Retina (tissue), 1 donor: ENCODE measurements at places on chromosomes 7 and 10.

DNA sequence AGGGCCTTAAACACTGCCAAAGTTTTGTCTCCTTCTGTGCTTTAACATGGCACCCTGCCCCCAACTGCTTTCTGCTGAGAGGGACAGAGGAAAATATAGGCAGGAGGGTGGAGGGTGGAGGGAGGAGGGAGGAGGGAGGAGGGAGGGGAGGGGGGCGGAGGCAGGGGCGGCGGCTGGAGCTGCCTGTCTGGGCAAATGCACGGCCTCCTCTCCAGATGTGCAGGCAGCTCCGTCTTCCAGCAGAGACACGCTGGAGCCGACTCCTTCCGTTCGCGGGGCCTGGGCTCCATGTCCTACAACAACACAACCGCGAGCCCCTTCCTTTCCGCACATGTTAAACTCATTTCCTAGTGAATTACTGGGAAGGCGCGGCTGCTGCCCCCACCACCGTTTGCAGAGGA is 14.2 kb downstream of the EBF3 start:
- DNase-seq = no peak

DNA sequence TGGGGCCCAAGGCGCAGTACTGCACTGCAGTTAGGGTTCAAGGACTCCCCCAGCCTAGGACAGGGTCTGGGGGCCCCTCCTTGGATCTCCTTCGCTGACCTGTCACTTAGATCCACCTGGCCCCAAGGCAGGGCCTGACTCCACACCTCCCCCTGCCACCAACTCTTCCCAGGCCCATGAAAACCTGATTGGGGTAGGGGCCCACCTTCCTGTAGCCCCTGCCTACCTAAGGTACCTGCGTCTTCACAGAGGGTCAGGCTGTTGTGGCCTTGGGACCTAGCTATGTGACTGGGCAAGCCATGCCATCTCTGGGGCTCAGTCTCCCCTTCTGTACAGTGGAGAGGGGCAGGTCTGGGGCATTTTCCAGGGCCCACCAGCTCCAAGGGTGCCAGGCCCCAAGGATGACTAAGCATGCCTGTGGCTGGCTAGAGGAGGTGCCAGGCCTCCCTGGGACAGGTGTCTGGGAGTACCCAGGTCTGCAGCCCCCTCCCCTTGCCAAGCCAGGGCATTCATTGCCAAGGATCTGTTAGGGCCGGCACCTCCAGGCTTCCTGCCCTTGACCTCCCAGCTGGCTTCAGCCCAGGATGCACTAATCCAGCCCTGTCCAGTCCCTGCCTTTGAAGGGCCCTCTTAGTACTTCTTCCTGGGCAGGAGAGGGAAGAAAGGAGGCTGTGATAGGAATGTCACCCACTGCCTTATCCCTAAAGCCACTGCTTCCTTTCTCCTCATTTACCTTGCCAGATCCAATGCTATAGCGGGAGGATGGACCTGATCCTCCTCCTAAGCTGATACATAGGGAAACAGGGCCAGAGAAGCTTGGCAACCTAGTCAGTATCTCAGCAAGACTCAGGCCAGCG is 1.3 kb downstream of the LIMK1 start:
- DNase-seq = no peak

DNA sequence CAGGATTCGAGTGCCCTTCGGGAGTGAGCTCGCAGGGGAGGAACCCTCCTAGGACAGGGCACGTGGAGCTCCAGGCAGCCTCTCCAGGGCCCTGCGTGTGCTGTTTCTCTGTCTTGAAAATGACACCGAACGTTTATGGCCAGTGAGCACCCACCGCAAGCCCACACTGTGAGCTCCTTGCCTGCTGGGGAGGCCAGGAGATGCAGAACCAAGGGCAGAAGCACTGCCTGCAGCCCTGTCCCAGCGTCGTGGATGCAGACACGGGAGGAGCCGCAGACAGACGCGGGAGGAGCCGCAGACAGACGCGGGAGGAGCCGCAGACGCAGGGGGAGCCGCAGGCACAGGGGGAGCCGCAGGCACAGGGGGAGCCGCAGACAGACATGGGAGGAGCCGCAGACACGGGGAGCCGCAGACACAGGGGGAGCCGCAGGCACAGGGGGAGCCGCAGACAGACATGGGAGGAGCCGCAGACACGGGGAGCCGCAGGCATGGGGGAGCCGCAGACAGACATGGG is 314.4 kb downstream of the PTPRN2 start:
- DNase-seq = no peak

GRCh38 chr10:99996671-99997648 is 12.8 kb downstream of the DNMBP start:
- no peak for DNase-seq

DNA sequence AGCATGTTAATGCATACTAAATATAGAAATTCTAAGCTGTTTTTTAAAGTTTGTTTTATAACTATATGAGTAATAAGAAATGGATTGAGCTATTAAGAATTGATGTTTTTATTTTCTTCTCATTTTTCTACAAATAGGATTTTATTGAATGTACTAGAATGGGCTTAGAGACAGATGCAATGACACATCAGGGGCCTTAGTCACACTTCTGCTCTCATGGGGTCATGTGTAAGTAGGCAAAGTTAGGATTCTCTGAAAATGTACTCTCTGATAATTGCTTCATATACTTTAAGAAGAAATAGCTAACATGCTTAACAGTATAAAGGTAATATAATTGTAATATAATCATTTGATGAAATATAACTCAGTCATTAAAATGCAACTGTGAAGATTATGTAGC is 154.6 kb downstream of the ZNF438 start:
- DNase-seq = no peak

- no peak for DNase-seq
Measured at GRCh38 chr7:55070271-55070743, 51.5 kb downstream of the EGFR start.

- DNase-seq = no peak
Measured at GRCh38 chr7:96792115-96792514, 82.5 kb upstream of the SEM1 start.

- DNase-seq = no peak
Measured at GRCh38 chr10:44242826-44243225, 142.1 kb downstream of the CXCL12 start.

- no peak for DNase-seq
Measured at GRCh38 chr10:44979281-44980191, 927 bp upstream of the DEPP1 start.

DNA sequence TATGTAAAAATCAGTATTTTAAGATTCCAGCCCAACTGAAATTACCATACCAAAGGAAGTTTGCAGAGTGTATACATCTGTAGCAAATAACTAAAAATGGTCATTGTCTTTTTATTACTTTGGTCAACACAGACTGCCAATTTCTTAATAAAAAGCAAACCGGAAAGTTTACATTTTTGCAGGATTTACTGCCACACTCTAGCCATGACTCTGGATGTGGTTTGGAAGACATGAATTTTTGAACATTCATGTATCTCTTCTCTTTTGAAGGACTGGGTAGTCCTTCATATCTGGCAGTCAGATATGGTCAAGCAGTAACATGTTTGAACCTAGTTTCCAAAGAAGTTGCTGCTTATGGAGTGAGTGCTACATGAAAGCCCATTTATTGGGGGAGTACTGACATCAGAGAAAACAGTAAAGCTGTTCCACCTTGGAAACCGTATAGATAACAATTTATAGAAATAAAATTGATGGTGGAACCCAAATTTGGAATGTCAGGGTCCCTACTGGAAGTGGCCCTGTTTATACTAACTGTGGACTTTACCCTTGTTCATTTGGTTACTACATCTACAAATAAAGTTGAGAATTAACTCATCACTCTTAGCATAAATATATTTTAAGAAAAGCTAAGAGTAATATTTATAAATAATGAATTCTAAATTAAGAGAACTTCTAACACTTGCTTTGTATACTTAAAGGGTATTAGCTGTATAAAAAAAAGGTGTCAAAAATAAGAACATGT is 84.6 kb downstream of the ZMYND11 start:
- DNase-seq = no peak

- DNase-seq = no peak
Measured at GRCh38 chr7:148419856-148420832, 170.4 kb upstream of the C7orf33 start.

GRCh38 chr10:78332012-78332411 is 298.3 kb downstream of the RPS24 start:
- DNase-seq = no peak

- no peak for DNase-seq
Measured at GRCh38 chr7:11313801-11314200, 340.1 kb downstream of the PHF14 start.

DNA sequence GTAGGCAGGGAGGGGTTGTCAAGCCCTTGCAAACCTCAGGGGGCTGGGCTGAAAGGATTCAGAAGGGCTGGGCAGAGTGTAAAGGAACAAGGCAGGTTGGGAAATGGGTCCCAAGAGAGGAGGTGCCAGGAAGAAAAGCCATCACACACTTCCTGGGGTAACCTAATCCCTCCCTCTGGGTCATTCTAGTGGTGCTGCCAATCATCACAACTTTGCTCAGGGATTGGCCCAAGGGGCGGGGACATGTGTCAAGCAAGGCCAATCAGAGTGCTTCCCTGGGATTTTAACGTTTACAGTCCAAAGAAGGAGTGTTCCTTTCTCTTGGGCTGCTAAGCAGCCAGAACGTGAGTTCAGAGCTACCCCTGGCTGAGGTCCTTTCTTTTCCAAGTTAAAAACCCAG is 57.1 kb upstream of the NPTX2 start:
- DNase-seq = no peak

DNA sequence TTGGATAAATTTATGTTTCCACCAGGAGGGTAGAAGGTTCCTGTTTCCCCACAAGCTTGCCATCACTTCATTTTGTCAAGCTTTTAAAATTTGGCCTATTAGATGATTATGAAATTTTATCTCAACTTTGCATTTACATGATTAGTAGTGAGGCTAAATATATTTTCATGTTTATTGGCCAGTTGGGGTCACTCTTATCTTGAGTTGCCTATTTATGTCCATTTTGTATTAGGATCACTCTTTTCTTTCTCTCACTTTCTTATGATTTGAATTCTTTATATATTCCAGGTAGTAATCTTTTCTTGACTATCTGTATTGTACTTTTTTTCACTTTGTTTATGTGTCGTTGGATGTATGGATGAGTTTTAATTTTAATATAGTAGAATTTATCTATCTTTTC is 218.6 kb upstream of the SLC26A5 start:
- no peak for DNase-seq

DNA sequence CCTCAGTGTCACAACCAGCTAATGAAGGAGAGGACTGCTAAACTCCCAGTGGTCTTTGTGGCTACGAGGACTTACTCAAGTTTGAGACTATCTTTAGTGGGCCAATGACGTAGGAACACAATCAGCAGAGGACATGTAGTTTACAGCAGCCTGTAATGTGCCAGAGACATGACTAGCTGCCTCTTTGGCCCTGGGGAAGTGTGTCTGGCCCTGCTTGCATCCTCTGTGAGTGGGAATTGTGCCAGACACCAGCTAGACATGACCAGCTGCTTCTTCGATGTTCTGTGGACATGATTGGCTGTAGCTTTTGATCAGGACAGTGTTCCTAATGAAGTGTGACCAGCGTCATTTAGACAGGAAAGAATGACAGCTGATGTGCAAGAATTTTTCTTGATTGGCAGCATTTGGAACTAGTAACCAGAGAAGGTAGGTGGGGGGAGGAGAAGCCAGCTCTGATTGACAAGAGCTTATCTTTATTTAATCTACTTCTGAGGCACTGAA is 141.7 kb downstream of the AUTS2 start:
- DNase-seq = peak; percentile 66

GRCh38 chr7:17952387-17952786 is 12.1 kb upstream of the SNX13 start:
- DNase-seq = no peak

DNA sequence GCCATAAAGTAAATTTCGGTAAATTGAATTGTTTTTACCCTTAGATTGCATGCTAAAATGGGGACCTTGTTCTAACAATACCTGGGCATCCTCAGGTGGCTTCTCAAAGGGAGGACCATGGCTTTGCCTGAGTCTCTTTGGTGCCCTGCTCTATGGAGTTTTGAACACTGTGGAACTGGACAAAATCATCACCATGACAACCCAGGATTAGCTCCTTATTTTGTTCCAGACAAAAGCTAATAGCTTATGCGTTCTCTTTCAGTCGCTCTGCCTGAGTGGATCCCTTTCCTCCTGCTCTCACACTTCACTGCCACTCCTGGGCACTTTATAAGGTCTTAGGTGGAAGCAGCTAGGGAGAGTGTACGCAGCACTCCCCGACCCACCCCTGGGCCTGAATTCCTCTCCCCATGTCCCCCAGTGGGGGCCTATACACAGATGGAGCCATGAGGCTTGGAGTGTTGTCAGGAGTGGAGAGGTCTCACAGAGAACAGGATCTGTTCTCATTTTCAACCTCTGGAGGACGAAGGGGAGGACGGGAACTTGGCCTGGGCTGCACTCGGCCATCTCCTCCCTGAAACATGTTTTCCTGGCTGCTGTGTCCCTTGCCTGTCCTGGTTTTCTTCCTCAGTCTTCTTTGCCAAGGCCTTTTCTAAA is 19.0 kb downstream of the ADCYAP1R1 start:
- no peak for DNase-seq

GRCh38 chr10:30792025-30792424 is 162.5 kb upstream of the LYZL2 start:
- no peak for DNase-seq

DNA sequence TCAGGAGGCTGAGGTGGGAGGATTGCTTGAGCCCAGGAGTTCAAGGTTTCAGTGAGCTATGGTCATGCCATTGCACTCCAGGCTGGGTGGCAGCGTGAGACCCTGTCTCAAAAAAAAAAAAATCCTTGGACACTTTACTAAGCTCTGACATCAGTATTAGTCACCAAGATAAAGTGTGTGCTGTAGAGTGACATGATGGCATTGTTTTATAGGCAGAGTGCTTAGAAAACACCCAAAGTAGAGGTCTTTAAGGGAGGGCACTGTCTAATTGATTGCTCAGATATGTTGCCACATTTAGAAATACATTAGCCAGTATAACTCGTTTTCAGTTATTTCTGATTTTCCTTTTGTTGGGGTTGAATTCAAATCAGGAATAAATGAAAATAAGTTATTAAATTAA is 235.9 kb downstream of the REEP3 start:
- DNase-seq = no peak
